Activated naive CD8-positive, alpha-beta T cell treated with anti-CD3 and anti-CD28 coated beads, Interleukin-2, amount 50 U/mL, for 16 hours (primary cell): ENCODE measurements at places on chromosomes 13 and 19.

GRCh38 chr13:79341202-79341601, 64.9 kb downstream of the RBM26 start:
- DNase-seq: no peak

DNA sequence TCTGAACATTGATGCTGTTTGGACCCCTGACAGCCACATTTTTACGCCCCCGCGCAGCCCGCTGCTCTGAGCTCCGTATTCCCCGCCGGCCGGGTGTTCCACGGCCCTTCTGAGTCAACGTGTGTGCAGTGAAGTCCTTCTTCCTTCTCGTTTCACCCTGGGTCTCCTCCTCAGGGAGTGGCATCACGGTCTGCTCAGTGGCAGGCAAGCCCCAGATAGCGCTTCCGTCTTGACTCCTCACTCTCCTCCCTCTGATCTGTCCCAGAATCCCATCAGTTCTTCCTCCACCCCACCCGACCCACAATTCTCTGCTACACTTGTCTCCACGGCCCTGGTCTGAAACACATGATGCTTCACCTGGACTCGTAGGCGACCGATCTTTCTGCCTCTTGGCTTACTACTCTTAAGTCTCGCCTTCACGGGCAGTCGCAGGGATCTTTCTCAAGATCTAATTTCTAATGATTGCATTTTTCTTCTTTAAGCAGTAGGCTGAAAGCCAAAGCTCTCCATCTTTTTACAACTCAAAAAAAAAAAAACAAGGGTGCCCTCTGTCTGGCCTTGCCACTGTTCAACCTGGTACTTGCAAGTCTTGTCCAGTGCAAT, 33.9 kb downstream of the CCNE1 start:
- no peak for DNase-seq

- DNase-seq: no peak
These were observed 8.3 kb upstream of the CDC42EP5 start for GRCh38 chr19:54481326-54481930.

DNA sequence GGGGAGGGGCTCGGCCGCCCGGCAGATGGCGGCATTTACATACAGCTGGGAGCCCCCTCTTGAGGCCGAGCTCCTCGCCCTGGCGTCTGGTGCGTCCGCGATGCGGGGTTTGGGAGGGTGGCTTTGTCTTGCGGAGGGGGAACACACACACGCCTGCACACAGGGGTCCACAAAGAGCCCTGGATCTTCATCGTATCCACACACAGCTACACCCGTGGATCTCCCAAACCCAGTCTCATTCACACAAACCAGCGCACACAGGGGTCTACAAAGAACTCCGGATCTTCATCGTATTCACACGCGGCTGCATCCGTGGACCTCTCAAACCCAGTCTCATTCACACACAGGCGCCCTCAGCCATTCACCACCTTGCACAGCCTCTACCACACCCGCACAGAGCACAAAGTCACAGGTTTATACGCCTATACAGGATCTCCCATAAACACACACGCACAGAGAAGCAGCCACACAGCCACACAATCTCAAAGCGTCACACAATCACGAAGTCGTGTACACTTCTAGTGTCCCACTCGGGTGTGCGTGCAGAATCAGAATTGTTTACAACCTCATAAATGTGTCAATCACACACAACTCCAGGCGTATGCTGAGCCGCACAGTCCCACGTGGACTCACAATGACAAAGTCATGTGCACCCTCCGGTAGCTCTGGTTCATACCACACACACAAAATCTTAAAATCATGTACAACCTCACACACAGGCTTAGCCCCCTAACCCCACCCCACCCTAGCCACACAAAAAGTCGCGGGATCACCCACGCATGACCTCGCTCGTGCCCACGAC, 550 bp upstream of the DLL3 start:
- no peak for DNase-seq

DNA sequence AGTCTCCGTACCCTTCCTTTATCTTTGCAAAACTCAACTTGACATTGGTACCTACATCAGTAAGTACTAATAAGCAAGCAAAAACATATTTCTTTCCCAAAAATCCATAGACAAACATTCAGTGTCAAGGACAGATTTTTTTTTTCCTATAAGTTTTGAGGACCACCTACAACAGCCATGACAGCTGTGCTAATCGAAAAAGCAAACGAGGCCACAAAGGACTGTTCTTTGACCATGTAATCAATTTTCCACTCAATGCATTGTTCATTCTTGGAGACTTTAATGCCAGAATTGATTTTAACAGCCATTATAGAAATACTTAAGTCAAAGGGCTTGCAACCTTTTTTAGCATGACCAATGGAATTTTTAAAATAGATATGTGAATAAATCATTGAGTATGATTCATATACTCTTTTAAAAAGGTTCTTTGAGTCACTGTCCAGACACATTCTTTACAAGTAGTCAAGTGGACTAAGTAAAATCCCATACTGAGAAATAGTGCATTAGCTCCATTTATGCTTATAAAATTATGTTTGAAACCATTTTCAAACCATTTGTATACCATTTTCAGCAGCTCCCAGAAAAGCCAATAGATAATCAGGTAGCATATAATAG, 323.9 kb downstream of the MZT1 start:
- no peak for DNase-seq

GRCh38 chr19:8500158-8500557, 2.3 kb downstream of the PRAM1 start:
- no peak for DNase-seq

GRCh38 chr13:111380431-111380830, 60.0 kb downstream of the TEX29 start:
- no peak for DNase-seq
